ENCODE measurements at places on chromosomes 5 and 9.

DNA sequence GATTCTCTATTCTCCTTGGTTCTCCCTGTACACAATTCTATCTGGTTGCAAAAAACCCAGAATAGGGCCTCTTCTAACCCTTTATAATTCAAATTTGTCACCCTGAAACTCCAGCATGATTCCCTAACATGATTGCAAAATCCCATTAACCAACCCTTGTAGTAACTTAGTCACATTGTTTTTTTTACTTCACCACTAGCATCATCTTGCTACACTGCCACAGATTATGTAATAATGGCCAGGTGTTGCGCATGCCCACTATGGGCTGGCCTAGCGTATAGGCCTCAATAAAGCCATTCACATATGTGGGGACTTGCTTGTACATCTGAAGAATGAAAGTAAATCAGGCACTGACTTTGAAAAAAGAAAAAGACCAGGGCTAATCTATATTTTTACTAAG, 25.7 kb downstream of the FAM170A start:
- DNase-seq: peak; percentile 14

GRCh38 chr5:72015103-72015548, 92.1 kb upstream of the MAP1B start:
- no peak for DNase-seq

GRCh38 chr9:116468793-116469527, 218.1 kb upstream of the TRIM32 start:
- DNase-seq: no peak

GRCh38 chr5:40603378-40603777, 76.3 kb upstream of the PTGER4 start:
- DNase-seq: no peak
